ENCODE measurements at places on chromosomes 1 and 21.

DNA sequence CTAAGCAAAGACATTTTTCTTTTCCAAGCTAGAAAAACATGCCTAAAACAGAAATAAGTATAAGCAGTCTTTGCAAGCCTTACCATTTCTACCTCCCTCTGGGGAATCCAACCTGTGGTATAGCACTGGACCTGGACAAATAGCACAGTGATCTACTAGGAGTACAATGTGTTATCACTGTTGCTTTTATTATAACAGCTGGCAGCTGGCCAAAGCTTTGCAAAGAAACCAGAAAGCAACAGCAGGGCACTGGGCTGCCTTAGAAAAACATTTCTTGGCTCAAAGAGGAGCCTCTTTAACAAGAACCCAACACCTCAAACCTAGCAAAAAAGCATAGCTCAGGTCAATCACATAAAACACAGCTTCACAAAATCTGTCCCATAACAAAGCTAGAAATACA lies 294.5 kb upstream of the GREM2 start:
- no peak for DNase-seq

GRCh38 chr21:46038341-46038829 lies 56.8 kb downstream of the COL6A1 start:
- no peak for DNase-seq

DNA sequence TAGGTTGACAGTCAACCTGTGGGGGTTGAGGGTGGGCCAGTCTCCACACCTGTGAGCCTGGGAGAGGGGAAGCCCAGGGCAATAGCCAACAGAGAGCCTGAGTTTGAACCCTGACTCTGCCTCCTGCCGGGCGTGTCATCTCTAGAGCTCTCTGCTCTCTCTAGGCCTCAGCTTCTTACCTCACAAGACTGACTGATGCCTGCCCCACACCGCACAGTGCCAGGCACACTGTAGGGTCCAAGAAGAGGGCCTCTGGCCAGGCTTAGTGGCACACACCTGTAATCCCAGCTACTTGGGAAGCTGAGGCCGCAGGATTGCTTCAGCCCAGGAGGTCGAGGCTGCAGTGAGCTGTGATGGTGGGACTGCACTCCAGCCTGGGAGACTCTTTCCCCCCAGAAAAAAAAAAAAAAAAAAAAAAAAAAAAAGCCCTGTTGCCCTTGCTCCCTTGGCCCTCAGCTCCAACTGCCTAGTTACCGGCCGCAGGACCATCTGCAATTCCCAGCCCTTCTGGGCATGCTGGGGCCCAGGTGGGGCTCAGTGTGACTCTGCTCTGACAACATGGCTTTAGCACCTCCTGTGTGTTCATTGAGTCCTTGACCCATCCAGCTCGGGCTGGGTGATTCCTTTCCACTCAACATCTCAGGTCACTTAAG lies 25.1 kb downstream of the GRHL3 start:
- DNase-seq, result no peak

GRCh38 chr1:43156026-43156425 lies 16.1 kb downstream of the EBNA1BP2 start:
- DNase-seq, result no peak

DNA sequence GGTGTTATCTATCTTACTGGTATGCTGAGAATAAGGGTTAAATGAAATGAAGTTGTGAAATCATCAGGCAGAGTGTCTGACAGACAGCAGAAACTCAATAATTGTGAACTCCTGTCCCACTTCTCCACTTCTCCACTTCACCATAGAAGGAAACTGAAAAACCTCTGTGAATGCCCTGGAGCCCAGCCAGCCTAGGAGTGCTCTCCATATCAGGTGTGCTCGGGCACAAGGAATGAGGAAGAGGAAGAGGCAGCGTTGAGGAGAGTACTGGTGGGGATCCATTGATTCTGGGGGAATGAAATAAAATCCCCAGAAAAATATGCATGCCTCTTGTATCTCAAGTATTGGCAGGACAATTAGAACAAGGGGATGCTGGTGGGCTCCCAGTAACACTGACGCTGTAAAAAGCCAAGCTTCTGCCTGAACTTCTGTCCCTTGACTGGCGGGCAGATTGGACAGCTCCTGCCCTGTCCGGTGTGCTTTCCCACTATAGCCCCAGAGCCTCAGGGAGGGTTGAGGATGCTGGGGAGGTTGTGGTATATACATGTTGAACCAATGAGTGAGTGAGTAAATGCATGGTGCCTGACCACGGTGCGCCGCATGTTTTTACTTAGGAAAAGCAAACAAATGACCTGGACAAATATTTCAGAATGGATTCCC lies 47.7 kb downstream of the NMNAT2 start:
- no peak for DNase-seq

DNA sequence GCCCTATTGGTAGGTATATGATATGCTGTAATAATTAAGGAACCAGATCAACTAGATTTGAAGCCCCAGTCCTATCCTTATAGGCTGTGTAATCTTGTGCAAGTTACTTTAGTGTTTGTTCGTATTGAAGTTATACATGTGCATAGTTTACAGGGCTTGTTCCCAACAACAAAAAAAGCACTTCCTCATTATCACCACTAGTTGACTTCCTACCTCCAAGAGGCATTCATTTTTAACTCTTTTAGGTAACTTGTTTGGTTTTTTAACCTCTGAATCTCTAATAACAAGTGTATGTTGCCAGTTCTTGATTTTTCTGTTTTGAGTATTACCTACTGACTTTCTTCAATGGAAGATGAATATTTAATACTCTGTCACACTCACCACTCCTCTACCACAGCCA lies 71.9 kb downstream of the ST3GAL3 start:
- DNase-seq, result no peak

GRCh38 chr1:193408782-193409293 lies 222.4 kb upstream of the B3GALT2 start:
- DNase-seq, result no peak

DNA sequence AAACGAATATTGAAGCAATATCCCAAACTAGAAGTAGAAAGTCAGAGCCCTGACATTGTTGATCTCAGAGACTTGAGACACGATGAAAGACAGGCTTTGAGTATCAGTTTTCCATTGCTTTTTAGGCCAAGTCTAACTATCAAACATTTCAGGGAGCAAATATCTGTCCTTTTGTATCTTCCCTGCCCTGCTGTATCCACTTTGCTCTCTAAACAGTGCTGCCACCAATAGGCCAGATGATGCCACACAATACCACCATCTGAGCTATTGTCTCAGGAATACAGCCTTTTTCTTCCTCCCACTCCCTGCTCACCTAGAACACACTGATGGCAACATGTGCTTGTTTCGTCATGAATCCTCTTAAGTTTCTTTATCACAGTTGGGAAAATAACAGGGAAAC lies 62.6 kb upstream of the SPAG17 start:
- DNase-seq, result no peak

DNA sequence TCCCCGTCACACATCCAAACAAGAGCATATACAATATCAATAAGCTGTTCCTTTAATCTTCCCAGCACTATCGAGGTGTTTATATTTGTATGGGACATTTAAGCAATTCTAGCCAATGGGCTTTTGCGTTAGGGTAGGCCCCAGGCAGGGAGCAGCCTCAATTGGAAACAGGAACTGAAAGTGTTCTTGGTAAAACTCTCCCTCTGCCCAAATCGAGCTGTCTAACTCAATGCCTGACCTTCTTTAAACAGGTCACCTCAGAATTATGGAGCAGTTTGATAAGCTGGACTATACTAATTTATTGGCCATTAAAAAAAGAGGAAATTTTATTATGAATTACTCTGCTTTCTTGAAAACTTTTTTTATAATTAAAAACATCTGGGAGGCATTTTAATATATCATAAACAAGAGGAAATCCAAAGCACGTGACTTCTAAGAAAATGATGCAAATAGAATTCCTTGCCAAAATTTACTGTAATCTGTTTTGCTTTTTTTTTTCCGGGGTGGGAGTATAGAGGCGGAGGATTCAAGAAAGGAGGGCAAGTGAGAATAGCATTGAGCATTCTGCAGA lies 498.1 kb downstream of the LMO4 start:
- DNase-seq, result no peak

- no peak for DNase-seq
Measured at GRCh38 chr1:215793180-215793579, 226.1 kb downstream of the KCTD3 start.

- DNase-seq, result no peak
Measured at GRCh38 chr1:145796753-145797152, 27.1 kb downstream of the RNF115 start.

DNA sequence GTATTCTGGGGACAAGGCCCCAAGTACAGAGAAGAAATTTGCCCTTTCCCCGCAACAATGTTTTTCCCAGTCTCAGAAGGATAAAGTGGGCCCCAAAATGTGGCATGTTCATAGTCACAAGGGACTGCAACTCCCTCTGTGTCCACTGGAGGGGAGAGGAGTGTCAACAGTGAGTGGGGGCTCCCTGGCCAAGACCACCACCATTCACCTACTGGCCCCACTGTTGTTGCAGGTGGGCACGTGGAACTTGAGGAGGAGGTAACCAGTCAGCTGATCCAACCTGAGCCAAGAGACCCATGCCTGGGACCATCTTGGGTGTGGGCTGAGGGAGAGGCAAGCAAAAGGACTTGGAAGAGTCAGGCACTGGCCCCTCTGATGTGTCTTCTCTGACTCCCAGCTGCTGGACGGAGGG lies 777 bp downstream of the NUDT17 start:
- DNase-seq, result no peak

GRCh38 chr21:43702785-43703034 lies 16.2 kb upstream of the PDXK start:
- DNase-seq, result no peak

DNA sequence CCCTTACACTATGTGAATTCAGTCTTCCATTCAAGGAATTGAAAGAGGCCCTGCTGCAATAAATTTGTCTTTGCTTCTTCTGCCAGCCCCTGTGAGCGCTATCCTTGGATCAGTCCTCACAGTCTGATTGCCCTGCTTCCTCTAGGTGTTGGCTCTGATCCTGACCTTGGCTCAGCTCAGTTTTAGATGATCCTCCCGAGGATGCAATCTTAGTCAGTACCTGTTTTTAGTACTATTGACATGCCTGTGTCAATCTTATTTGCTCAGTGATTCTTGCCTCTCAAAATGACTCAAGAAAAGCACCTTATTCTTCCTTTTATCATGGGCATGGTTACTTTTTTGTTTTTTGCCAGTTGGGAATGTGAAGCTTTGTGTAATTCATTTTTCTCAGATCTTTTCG lies 101.4 kb upstream of the KCNK1 start:
- no peak for DNase-seq

- no peak for DNase-seq
Measured at GRCh38 chr1:114377356-114377755, 133.6 kb downstream of the TRIM33 start.

- no peak for DNase-seq
Measured at GRCh38 chr1:226903819-226904716, 33.7 kb downstream of the PSEN2 start.

DNA sequence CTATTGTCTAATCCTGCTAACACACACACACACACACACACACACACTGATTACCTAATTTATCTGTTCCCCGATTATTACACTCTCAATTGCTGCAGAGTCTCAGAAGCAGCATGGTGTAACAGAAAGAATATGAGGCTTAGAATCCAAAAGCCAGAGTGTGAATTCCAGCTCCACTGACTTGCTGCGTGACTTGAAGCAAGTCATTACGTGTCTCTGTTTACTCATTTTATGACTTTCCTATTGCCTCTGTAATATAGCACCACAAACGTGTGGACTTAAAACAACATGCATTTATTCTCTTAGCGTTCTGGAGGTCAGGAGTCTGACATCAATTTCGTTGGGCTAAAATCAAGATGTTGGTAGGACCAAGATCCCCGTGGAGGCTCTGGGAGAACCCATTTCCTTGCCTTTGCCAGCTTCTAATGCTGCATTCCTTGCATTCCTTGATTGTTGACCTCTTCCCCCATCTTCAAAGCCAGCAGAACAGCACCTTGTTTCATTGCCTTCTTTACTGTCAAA lies 55.9 kb upstream of the ATP5PO start:
- peak; percentile 73 for DNase-seq

GRCh38 chr1:41582351-41582750 lies 97.9 kb upstream of the EDN2 start:
- no peak for DNase-seq

GRCh38 chr1:64042331-64043100 lies 160.9 kb upstream of the UBE2U start:
- DNase-seq, result no peak

- no peak for DNase-seq
Measured at GRCh38 chr1:172895050-172895460, 155.7 kb downstream of the TNFSF18 start.

DNA sequence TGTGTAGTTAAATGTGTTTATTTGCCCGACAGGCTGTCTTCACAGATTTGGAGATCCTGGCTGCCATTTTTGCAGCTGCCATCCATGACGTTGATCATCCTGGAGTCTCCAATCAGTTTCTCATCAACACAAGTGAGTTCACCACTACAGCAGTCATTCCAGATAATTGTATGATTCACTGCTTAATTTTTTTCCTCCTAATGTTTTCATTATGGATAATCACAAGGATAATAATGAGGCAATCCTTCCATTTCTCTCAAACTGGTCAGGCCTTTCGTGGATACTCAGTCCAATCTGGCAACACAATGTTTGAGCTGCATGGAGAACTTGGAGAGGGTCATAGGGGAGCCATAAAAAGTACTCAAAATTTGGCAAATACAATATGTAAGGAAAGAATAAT lies 168.3 kb upstream of the SGIP1 start:
- no peak for DNase-seq

DNA sequence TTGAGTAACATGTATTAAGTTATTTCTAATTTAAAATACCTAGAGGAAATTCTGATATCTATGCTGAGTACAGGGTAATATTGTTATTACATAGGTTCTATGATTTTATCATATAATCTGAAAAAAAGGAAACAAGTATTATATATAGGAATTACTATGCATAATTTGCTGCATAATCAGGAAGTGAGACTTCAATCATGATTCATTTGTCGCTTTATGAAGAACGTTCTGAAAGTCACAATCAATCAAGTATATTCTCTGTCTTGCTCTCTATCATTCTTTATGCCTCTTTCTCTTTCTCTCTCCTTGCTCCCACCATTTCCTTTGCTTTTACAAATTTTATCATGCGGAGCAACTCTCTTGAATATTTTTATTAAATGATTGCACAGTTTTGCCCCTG lies 1130.3 kb downstream of the PLA2G4A start:
- no peak for DNase-seq

DNA sequence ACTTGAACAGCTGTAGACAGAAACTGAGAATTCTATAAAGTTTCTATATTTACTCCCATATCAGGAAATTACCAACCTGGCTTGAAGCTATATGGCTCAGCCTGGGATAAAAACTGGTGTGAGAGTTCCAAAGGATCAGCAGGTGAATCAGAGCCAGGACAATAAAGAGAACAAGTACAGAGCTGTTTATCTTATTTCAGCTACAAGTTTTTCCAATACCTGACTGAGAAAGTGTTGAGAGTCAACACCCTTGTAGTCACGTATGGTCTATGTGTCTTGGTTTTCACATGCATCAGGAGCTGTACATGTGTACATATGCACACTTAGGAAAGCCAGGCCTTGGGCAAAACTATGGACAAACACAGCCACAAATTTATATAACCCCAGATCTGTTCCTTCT lies 40.7 kb upstream of the CXADR start:
- DNase-seq, result no peak
